Body of pancreas (tissue), 4 donors: ENCODE measurements at places on chromosomes 1 and 21.

GRCh38 chr1:192557841-192558595 is 17.6 kb upstream of the RGS1 start:
- no peak for DNase-seq

- DNase-seq = no peak
Measured at GRCh38 chr1:47709872-47710231, 272.0 kb downstream of the FOXD2 start.

GRCh38 chr1:34166191-34166624 is 1.2 kb upstream of the CSMD2 start:
- DNase-seq = peak; percentile 11

GRCh38 chr1:179169616-179170467 is 59.6 kb downstream of the ABL2 start:
- DNase-seq = no peak

GRCh38 chr1:232904131-232904530 is 46.3 kb upstream of the NTPCR start:
- no peak for DNase-seq

- no peak for DNase-seq
Measured at GRCh38 chr1:71593523-71593922, 512.7 kb upstream of the ZRANB2 start.

DNA sequence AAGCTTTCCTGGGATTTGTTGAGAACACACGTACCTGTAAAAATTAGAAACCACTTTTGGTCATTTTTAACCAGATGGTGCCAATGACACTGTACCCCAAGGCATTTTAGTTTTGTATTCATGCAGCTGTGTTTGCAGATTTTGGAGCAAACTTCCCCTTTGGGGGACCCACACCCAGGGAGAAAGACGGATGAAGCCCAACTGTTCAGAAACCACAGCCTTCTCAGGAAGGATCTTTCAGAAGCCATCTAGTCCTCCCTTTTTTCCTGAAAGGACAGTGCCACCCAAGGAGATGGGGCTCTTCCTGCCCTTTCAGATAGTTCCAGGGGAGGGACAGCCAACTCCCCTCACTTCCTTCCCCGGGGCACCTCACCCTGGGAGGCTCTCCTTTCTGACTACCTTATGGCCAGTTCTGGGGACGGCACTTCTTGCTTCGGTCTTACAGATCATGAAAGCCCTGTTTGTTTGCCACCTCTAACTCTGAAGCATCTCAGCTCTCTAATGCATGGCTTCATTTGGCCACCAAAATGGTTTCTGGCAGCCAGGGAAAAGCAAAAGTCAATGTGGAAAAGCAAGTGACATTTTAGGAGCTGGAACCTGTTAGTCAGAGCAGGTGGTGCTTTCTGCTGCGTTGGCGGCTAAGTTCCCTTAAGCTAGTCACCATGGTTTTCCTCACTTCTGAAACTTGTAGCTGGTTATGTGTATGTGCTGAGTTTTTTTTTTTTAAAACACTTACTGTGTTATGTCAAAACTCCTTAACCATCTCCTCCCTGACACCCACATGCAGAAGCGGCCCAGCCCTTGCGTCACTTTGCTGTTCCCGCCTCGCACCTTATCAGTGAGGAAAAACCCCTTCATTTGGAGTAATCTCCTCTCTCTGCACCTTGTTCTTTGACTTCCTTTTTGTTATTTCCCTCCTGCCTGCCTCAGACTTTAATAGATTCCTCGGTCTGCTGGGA is 10.1 kb downstream of the TMCC2 start:
- DNase-seq = no peak

DNA sequence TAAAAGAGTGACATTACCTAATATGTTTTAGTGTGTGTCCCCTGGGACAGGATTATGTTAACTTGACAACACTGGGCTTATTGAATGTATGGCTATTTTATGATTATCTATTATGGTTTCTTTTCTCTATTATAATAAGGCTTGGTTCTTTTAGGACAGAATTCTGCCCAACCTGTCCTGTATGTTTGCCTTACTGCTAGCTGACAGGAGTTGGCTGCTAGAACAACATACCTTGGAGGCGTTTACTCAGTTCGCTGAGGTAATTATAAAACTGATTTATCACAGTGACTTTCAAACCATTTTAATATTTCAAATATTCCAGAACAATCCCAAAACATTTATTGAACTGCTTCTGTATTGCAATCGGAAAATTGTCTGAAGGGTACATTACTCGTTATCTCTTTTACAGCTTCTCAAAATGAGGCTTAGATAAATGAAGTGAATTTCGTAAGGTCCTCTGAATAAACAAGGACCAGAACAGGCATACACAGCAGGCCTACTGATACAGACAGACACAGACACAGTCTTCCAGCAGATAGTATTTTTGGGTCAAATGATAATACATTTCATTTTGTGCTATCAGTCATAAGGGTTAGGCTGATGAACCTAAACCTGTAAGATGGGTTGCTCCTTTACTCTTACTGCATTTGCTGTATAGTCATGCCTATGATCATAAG is 44.2 kb downstream of the SCYL3 start:
- no peak for DNase-seq

DNA sequence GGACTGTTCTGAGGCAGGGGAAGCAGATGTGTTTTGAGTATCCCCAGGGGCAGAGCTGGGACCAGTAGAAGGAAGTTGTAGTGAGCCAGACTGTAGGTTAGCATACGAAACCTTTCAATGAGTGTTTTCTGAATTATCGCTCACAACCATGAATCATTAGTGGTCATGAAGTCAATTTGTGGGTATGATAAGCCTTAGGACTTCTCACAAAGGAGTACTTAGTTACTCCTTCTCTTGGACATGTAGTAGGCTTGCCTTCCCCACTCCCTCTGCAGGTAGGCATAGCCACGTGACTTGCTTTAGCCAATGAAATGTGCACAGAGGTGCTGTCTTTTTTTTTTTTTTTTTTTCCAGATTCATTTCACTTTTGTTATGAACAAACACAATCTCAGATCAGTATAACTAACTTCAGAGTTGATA is 23.9 kb upstream of the FAAH start:
- no peak for DNase-seq

GRCh38 chr1:78980511-78980910 is 26.0 kb downstream of the ADGRL4 start:
- DNase-seq = no peak

DNA sequence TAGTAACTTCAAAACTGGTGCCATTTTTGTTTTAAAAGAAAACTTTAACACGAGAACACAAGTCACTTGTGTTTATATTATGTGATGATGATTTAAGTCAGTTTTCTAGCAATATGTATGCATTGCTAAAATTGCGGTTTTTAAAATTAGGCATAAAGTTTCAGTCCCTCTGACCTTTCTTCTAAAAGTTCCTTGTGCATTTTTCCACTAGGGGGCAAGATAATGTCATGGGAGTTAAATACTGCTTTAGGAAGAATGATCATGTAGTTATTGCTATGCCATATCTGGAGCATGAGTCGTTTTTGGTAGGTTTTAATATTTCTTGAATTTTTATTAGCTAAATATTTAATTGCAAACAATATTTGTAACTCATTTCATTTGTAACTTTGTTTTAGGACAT is 10.7 kb downstream of the CDC7 start:
- no peak for DNase-seq

- no peak for DNase-seq
Measured at GRCh38 chr1:186078245-186078644, 296.8 kb downstream of the TPR start.

DNA sequence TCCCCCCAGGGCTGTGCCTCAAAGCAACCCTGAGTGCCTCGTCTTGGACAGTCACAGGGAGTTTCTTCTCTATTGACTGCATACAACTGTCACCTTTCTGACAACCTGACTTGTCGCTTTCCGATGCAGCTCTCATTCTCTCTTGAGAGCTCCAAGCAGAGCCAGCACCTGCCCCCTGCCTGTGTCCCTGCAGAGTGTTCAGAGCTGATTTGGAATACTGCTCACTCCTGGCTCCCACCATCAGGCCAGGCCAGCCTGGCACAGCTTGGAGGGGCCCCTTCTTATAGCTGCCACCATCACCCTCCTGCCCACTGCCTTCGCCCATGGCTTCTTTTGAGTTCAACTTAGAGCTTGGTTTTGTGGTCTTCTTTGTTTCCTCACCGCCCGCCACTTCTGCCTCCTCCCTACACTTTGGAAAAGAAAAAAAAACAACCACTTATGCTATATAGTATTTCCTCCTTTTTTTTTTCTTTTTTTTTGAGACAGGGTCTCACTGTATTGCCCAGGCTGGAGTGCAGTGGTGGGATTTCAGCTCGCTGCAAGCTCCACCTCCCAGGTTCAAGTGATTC is 12.3 kb downstream of the NCF2 start:
- no peak for DNase-seq

GRCh38 chr1:241323514-241324195 is 33.4 kb downstream of the RGS7 start:
- DNase-seq = peak; percentile 15

- DNase-seq = no peak
Measured at GRCh38 chr1:162892906-162893611, 32.1 kb upstream of the CCDC190 start.

GRCh38 chr1:36199934-36200741 is 24.1 kb upstream of the THRAP3 start:
- DNase-seq = peak; percentile 80
